Stimulated activated CD8-positive, alpha-beta memory T cell treated with anti-CD3 and anti-CD28 coated beads, Interleukin-4, amount 100 ng/mL, for 48 hours (primary cell): ENCODE measurements at places on chromosomes 5 and 9.

- DNase-seq = no peak
Observed at GRCh38 chr5:14849516-14850294, 21.9 kb downstream of the ANKH start.

DNA sequence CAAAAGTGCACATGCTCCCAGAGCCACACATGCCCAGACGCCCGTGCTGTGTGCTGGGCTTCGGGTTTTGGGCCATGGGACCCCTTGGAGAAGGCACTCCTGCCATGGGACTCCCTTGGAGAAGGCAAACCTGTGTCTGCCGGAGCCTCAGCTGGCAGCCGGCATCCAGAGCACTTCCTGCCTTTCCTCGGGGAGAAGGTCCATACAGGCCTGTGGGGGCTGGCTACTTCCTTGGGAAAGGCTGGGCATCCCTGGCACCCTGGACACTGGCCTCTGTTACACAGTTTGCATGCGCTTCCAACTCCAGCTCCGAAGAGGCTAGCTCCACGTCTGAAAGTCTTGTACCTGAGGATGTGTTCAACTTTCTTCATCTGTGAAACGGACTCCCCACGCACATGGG is 14.7 kb upstream of the IRX4 start:
- no peak for DNase-seq

DNA sequence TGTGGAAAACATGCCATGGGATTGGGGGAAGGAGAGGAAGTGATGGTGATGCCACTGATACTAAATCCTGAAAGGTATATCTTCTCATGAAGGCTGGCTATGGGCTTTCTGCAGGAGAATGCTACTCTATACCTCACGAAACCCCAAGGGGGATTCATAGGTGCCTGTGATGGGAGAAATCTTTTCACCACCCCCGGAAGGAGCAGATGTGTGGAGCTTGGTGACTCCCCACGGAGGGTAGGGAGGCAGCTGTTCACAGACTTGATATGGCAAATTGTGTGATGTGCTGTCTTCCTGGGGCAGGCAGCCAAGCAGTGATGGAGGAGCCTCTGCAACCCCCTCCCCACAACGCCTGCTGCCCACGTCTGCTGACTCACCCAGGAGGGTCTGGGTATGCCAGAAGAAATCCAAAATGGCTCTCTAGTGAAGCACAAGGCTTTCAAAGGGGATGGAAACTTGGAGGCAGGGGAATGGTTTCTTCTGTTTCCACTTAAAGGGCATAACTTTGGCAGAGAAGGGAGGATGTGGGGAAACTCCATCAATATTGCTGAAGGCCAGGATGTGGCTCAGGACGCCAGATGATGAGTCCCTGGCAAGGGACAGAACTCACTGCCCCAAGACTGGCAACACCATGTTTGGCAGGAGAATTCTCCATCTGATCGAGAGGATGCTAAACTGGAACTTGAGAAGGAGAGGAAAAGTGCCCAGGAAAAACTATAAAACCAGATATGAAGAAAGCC is 188.3 kb downstream of the GABBR2 start:
- DNase-seq = no peak

DNA sequence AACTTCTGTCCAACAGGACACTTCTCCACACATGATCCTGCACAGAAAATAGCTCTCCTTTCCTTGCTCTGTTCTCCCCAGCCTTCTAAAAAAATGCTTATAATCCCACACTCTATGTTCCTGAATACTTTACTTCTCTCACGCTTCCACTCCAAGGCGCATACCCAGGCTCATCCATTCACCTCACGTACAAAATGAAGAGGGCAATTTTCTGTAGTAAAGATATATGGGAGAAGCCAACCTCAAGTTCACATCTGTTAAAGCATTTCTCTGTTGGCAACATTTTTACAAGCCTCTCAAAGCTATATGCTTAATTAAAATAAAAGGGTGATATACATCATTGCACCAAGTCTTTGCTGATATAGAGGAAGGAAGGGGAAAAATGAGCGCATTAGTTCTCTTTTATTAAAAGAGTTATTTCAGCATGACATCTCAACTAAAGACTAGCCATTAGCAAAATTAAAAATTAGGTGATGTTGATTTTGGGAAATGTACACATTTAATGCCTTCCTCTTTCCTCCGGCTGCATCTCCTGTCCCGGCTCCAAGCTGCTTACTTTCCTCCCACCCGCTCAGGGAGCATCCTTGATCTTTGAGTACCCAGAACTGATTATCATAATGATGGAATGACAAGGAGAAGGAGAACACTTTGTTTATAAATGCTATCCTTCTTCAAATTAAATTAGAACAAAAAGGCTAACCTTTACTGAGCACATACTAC is 342.1 kb upstream of the PANK3 start:
- no peak for DNase-seq

- DNase-seq = peak; percentile 22
Observed at GRCh38 chr9:33135470-33135958, 31.6 kb downstream of the B4GALT1 start.

DNA sequence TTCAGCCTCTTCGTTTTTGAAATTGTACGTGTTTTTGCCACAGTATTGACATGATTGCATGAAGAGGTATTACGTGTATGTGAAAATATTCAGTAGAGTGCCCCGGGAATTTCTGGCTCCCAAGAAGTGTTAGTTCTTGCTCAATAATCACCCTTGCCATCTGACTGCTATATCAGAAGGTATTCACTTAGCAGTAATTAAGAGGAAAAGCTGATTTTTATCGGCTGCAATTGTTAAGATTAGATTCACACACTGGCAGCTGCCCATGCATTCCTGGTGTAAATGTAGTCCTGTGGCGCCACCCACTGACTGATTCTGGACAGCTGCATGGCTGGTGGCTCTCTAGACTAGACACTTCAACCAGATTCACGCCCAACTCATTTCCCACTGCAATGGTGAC is 440.1 kb upstream of the ADAMTS16 start:
- DNase-seq = peak; percentile 29

- no peak for DNase-seq
Observed at GRCh38 chr9:76650692-76651091, 113.5 kb upstream of the PCA3 start.

DNA sequence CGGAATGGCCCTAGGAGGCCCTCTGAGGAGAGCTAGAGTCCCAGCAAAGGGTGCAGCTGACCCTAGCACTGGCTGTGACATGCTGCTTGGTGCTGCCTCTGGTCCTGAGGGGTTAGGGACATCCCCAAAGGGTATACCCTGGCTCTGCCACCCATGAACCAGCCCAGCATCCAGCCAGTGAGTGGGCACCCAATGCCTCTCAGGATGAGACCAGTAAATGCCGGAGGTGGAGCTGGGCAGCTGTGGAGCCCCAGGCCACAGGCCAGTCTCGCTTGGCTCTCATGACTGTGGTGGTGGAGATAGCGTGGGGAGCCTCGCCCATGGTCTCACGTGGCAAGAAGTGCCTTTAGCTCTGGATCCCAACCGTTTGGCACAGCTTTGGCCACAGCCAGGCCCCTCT is 3.7 kb upstream of the CEL start:
- no peak for DNase-seq

GRCh38 chr5:165196961-165197360 is 1691.5 kb downstream of the MAT2B start:
- DNase-seq = no peak

GRCh38 chr5:137668637-137669036 is 67.3 kb downstream of the KLHL3 start:
- no peak for DNase-seq

GRCh38 chr5:59296317-59297264 is 596.9 kb downstream of the PDE4D start:
- no peak for DNase-seq

DNA sequence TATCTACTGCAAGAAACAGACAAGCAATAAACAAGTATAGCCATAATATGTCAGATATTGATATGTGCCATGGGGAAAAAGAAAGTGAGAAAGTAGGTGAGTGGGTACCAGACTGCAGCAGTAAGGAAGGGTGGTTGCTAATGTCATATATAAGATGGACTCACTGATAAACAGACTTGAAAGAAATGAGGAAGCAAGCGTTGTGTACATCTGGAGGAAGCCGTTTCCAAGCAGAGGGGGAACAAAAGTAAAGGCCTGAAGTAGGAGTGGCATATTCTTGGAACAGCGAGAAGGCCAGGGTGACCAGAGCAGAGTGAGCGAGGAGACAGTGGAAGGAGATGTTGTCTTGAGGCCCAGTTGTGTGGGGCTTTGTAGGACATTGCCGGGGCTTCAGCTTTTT is 142.2 kb upstream of the MAP3K1 start:
- no peak for DNase-seq

GRCh38 chr9:74496819-74497747 is at the start of gene RORB:
RORB (plus strand) TSS chr9:74497335; CDS start chr9:74497977, 642 bp downstream.
- DNase-seq = peak; percentile 55

DNA sequence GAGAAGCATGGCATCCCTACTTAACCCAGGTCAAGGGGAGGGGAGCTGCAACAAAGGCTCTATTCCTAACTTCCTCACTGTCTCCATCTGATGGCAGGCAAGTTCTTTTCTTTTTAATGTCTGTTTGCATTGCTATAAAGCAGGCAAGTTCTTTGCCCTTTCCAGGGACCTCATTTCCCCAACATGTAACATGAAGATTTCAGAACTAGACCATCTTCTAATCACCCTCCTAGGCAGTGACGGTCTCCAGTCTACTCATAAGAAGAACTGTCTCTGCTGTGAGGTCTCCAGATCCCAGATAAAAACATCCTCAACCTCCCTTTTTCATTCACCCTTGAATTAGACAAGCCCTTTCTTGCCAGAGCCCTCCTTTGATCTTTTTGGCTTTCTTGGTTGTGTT is 42.1 kb downstream of the PPP1R2B start:
- DNase-seq = no peak

- no peak for DNase-seq
Observed at GRCh38 chr5:163439092-163439425, 1.7 kb downstream of the CCNG1 start.

DNA sequence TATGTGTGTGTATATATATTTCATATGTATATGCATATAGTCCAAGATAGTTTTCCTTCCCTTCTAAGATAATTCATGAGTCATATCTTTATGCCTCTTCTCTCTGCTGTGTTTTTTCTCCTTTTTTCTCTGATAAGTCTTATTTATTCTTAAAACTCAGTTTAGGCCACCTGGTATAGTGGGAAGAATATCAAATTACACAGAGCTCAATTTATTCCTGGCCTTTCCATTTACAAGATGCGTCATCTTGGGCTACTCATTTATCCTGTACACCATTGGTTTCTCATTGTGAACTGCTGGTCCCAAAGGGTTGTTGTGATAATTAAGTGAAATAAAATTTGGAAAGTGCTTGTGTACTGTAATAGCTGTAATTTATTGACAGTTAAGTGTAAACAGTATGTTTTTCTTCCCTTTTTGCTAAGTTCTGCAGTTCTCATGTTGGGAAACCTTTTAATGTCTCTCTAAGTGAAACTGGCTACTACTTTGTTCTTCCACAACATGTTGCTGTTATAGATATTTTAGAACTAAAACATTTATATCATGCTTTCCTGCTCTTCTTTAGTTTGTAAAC is 19.4 kb downstream of the CCDC171 start:
- DNase-seq = no peak

DNA sequence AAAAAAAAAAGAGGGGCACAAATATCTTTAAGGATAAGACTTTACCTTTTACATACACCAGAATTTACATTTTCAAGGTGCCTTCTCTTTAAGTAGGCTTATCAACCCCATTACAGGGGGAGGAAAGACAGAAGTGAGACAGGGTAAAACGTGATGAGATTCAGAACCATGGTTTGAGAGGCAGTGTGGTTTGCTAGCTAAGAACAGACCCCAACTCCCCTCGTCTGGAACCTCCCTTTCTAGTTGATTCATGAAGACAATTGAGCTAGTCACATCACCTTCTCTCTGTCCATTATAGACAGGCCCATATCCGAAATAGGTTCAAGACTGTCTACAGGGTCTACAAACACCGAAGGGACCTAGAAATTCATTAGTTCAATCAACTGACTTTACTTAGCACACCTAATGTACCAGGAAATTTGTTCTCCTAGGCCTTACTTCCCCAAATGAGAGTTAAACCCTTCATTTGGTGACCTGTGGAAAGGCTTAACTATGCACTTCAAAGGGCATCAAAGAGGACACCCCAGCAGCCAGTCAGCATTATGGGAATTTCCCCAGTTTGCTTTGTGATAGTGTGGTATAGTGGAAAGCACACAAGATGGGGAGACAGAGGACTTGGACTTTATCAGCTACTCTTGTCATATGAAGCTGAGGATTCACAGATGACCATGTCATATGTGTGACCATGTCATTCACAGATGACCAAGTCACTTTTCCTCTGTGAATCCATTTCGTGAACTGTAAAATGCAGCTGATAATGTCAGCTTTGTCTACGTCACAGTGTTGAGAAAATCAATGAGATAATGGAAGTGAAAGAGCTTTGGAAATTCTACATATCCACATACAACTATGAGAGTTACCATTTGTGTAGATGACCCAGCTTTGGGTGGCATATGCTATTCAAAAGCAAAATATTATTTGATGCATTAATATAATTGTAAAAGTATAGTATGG is 40.2 kb upstream of the CYFIP2 start:
- no peak for DNase-seq

GRCh38 chr5:68409259-68409658 is 193.7 kb downstream of the PIK3R1 start:
- no peak for DNase-seq

DNA sequence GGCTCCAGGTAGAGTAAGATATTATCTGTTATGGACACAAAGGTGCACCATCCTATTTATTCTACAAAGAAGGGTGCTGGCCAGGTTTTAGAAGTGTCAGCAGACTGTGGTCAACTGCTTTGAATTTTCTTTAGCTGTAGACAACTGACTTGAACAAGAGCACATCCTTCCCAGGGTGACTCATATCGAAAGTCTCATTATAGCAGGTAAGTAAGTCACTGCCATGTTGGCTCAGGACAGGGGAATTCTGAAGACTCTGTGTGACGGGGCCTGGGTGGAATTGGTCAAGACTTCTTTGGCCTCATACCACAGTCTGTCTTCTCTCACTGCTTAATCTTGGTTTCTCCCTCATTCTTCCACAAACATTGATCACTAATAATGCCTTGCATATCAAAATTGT is 214.5 kb upstream of the CDH9 start:
- DNase-seq = no peak

DNA sequence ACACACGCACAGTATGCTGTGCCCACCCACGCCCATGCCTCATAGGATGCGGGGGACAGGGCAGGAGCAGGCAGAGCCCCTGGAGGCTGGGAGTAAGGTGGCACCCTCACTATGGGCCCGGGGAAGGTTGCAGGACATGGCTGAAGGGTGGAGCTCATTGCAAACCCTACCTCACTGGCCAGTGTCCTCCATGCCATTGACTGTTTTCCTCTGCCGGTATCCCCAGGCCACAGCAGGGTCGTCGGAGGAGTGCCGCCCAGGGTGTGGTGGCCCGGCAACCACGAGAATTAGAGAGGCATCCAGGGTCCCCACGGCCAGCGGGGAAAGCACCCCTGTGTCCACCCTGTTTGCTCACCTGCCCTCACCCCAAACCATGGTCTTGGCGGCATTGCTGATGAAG is 59.7 kb upstream of the FCN2 start:
- no peak for DNase-seq

DNA sequence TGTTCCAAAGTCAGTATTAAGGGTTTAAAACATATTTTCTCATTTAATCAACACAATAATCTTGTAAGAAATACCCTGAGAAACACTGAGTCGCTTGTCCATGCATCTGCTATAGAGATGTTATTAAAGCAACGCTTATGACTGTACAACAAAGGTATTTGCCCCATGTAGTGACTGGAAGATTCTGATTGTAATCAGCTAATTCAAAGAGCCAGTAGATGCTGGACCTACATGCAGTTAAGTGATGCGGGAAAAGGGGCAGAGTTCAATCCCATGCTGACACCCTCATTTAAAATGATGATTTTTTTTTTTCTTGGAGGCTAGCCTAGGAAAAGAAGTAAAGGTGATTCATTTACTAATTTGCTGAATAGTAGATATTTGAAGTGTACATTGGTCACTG is 149.3 kb upstream of the MTAP start:
- no peak for DNase-seq
